ENCODE measurements at places on chromosomes 1 and 21.
A peak's percentile ranks its signal among the peaks of the same experiment; 100 is the strongest.

DNA sequence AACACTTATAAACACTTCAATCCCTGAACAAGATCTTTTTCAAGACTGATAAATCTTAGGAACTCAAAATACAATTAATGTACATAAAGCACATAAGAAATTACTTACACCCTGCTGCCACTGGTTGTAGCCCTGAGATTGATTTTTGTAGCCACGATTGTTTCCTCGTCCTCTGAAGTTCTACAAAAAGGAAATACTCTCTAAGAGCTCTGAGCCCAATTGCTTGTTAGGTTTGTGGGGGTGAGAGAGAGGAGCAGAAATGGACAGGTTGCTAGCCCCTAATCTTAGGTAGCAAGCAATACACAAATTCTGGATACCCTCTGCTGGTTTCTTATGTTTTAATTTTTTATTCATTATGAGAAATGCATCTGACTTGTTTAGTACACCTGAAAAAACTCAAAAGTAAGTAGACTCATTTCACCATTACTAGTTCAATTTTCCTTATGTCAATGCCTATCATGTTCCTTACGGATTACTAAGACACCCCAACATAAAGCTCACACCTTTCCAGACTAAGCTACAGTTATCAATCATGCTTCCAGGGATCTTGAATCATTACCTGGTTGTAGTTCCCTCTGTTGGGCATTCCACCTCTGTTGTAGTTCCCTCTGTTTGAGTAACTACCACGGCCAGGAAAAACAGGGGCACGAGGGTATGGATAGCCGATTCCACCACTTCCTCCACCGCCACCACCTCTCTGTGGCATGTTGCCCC lies 9.3 kb downstream of the HNRNPU start:
- DNase-seq, result no peak

GRCh38 chr1:87937831-87938395 lies 609.2 kb downstream of the LMO4 start:
- no peak for DNase-seq

GRCh38 chr21:40752125-40752524 lies 94.8 kb downstream of the DSCAM start:
- DNase-seq, result no peak

DNA sequence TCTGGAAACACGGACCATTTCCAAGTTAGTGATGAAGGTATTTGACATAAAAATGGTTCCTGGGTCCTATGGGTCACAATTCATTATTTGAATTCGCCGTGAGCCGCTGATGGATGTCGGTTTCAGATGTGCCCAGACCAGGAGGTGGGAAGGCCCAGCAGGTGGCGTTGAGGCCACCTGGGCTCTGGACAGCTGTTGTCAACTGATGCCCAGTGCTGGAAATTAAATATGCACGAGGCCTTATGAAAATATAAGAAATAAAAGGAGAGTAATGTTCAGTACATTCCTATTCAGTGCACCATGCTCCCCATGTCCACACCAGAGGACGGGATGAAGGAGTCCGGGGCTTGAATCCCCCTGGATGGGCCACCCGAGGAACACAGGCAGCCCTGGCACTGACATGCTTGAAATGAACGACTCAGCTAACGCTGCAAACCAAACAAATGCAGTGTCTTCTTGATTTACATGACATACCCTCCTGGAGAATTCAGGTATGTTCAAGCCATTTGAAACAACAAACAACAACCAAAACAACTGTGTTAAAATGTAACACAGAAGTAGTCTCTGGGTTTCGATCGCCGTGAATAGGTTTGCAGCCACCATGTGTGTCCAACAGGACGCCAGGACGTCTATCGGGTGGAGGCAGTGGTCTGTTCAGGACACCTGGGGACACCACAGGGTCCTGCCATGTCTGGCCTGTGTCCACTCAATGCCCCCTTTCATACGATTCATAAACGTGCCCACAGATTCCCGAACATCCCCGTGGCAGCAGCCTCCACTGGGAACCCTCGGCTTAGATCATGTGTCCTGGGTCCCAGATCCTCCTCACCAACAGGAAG lies 6.1 kb downstream of the TFF3 start:
- DNase-seq, result no peak

DNA sequence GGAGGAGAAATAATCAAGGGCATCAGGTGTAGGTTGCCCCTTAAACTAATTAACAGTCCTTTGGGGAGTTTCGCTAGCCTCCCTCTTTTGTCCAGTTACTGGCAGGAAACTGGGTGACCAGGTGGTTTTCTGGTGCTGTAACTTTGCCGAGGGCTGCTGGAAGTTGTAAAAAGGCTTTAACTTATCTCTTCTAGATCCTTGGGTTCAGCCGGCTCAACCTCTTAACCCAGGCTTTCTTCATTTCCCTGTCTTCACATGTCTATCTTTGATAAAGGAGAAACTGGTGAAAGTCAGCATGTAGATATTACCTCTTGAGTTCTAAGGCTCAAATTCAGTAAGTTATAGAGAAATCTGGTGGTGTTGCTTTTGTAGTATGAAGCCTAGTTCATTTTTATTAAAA lies 289.7 kb upstream of the NRIP1 start:
- DNase-seq, result no peak

DNA sequence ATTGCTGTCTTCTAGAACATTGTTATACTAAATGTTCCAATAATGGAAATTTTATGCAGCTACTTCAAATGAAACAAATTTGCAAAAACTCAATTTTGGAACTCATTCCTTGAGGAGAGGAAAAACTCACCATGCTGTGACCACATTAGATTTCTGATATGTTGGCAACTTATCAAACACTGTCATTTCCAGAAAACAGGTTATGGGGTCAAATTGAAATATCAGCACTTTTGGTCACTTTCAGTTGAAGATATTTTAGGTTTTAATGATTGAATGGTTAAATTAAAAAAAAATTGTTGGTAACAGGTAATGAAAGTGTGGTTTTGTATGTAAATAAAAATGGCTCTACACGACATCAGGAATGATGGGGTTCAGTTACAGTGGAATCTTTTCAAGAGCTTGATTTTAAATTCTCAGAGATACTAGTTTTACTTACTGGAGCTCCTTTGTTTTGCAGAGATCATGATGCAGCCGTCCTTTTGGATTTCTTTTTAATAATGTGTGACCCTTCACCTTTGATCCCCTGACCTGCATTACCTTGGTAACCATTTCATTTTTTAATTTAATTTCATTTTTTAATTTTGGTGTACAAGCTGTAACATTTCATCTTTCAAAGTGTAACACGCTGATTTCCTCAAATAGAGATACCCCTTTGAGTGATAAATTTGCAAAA lies 86.2 kb downstream of the CAMTA1 start:
- no peak for DNase-seq

GRCh38 chr1:72003092-72003491 lies 279.2 kb downstream of the NEGR1 start:
- no peak for DNase-seq

GRCh38 chr1:166490437-166490991 lies 323.7 kb upstream of the FAM78B start:
- no peak for DNase-seq

- no peak for DNase-seq
Measured at GRCh38 chr1:153220606-153221303, 3.4 kb downstream of the PRR9 start.

GRCh38 chr1:114750780-114751179 lies 7.0 kb downstream of the CSDE1 start:
- DNase-seq, result no peak

GRCh38 chr1:233151861-233152260 lies 143.7 kb downstream of the PCNX2 start:
- DNase-seq, result no peak

DNA sequence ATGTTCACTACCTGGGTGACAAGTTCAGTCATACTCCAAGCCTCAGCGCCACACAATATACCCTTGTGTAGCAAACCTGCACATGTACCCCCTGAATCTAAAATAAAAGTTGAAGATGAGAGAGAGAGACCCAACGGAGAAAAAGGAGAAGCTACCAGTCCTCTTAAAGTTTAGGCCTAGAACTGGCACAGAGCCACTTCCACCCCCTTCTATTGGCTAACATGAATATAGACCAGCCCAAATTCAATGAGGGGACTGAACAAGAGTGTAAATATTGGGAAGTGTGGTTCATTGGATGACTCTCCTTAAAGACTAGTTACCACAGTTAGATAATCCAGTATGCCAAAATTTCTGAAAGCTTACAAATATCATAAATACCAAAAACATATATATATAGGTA lies 139.9 kb upstream of the ATP1B1 start:
- no peak for DNase-seq

DNA sequence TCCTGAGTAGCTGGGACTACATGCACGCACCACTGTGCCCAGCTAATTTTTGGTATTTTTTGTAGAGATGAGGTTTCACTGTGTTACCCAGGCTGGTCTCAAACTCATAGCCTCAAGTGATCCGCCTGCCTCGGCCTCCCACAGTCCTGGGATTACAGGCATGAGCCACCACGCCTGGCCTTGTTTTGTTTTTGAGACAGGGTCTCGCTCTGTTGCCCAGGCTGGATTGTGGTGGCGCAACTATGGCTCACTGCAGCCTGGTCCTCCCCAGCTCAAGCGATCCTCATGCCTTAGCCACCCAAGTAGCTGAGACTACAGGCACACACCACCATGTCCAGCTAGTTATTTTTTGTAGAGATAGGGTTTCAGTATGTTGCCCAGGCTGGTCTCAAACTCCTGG lies 26.0 kb downstream of the PARK7 start:
- DNase-seq, result no peak

DNA sequence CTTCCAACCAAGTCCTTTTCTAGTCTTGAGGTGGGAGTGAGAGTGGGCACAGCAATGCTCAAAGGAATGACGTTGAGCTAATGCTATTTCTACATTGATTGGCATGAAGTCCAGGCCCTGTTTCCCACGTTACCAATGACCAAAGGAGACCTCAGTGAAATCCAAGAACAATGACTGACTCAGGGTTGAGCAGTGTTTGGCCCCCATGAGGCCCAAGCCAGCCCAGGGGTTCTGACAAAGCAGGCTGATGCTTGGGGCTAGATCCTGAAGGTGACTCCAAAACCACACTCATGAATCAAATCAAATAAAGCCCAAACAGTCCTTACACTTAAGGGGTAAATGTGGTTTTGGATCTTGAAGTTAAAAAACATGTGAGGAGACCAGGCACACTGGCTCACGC lies 278.5 kb upstream of the GJB5 start:
- no peak for DNase-seq

DNA sequence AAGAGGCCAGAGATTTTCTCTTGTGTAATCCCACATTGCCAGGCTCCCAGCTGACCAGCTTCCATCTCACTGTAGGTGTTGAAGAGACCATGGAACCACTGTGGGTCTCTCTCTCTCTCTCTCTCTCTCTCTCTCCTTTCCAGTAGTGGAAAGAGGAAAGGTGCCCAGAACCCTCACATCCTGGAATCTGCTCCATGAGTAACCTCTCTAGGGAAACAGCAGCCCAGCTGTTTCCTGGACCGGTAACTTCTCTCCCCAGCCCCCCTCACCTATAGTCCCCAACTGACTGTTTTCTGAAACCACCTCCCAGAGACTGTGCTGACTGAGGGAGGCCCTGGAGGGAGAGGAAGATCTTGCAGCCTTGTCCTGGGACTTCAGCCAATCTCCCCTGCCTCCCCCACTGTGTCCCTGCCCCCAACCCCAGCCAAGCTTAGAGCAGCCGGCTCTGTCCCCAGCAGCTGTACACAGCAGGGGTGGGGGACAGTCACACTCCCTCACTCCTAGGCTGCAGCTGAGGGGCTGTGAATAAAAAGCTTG lies 20.6 kb upstream of the SLC45A3 start:
- DNase-seq, result no peak

DNA sequence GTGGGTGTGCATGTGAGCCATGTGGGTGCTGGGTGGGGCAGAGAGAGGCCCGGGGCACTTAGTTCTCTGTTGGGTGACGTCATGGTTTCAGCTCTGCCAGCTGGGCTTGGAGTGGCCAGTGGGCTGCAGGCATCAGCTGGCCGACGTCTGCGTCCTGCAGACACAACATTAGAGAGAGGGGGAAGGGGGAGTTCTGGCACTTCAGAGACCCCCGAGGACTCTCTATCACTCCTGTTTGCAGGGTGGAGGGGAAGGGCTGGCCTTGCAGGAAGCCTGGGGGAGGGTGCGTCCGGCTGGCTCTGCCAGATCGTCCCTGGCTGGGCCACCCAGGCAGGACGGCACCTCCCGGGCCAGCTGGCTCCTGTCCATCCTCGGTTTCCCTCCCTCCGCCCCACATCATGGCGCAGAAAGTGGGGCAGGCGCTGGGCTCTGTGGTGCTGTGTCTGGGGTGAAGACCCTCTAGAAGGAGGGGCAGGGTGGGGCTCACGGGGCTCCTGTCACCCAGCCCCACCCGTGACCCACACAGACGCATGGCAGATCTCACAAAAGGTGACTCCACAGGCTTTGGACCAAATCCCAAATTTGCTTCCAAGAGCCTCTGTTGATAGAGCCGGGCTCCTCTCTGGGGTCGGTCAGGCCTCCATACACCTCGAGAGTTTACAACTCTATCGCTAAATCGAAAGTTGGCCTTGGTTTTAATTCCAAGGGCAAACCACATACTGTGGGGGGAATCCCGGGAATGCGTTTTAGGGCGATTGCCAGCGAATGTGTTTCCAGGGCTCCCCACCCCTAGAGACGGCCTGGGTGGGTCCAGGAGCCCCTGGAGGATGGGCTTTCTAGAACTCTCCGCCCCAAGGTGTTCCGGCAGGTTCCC lies 73.4 kb upstream of the TTC34 start:
- no peak for DNase-seq

GRCh38 chr21:25895565-25896205 lies 160.9 kb downstream of the GABPA start:
- DNase-seq, result peak; percentile 39

- DNase-seq, result no peak
Measured at GRCh38 chr1:54462597-54463258, 56.5 kb upstream of the SSBP3 start.

GRCh38 chr1:18642278-18643095 lies 11.8 kb downstream of the PAX7 start:
- DNase-seq, result no peak

DNA sequence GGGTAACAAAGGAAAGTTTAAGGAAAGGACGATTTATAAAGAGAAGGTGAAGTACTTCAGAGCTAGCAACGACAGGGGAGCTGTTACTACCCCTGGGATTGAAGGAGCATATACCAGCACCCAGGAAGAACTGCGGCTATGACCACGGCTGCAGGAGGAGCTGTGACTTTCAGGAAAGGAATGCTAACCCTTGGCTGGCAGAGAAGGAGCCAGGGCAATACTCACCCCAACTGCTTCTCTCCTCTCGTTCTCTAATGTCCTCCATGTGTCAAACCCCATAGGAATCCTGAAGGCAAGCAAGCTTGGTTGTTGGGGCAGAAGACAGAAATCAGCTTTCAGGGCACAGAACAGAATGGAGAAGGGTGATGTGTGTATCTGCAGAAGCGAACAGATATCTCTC lies 120.5 kb downstream of the TMEM53 start:
- no peak for DNase-seq

GRCh38 chr1:68620571-68620970 lies 123.7 kb upstream of the DEPDC1 start:
- DNase-seq, result no peak

- no peak for DNase-seq
Measured at GRCh38 chr21:34362670-34363069, 1.1 kb upstream of the KCNE2 start.

GRCh38 chr1:34212673-34213072 lies 36.0 kb downstream of the C1orf94 start:
- no peak for DNase-seq
